ENCODE measurements at places on chromosomes 5 and 9.

DNA sequence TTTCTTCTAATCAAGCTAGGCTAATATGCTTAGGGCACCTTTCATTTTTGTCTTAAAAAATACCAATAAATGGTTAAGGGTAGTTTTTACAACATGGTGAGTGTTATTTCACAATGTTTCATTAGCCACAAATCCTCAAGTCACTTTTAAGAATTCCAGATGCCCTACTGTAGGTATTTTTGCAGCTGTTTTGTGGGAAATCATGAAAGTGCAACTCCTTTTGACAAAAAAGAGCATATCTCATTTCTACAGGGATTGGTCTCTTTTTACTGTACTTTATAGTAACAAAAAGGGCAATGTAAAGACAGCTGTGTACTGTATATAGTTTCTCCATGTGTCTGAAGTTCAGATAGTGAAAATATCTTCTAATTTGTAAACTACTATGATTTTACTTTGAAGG, 28.3 kb upstream of the GAS1 start:
- DNase-seq = no peak

DNA sequence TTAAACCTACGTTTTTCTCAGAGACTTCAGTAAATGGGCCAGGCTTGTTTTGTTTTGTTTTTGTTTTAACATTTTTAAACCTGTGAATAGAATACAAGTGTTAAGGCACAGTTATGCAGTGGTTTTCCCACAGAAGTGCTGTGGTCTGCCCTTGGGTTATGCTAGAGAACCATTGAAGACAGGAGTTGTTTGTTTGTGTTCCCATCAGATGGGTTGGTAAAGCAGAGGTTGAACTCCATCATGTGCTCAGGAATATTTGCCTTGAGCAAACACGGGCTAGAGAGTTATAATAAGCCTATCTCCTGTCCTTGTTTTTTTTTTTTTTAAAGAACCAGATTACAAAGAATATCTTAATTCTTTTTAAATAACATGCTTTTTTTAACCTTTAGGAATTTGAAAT, 28.5 kb downstream of the RHOBTB3 start:
- no peak for DNase-seq

DNA sequence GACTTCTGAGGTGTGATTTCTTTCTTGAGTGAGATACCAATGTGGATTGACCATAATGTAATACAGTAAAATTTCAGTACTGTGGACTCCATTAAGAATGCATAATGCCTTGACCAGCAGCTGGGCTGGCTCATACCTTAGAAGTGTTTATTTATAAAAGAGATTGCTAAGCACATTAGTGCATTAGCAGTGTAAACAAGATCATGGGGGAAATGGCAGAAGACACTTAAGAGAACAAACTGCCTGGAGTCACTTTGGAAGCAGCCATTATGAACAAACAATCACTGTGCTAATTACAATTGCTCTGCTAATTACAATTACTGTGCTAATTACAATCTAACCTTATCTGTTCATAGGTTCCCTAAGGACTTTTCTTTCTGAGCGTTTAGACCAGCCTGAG, 104.2 kb downstream of the TRIM32 start:
- DNase-seq = no peak

GRCh38 chr5:78336698-78337097, 23.7 kb upstream of the SCAMP1 start:
- no peak for DNase-seq

- no peak for DNase-seq
Measured at GRCh38 chr9:10661994-10662393, 49.2 kb upstream of the PTPRD start.

- DNase-seq = no peak
Measured at GRCh38 chr9:15346837-15347236, 39.8 kb upstream of the TTC39B start.

- DNase-seq = peak; percentile 91
Measured at GRCh38 chr5:84384604-84385575, at the start of gene EDIL3. TSS of gene EDIL3 (minus strand) at chr5:84384880. CDS start at chr5:84384374, 506 bp downstream.

DNA sequence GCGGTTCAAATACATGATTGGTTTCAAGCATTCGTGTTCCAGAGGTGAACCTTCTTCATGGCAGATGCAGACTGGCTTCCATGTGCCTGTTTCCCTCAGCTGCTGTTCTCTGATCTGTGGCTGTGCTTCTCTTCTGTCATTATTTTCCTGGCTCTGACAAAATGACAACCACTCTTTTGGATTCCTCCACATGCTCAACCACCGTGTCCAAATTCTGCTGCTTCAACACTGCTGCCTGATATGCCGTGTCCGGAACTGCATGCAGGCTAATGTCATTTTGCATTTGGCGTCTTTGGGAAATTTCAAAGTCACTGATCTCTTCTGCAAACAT, 368.7 kb upstream of the ZNF608 start:
- DNase-seq = no peak

GRCh38 chr5:162911873-162912272, 525.5 kb upstream of the CCNG1 start:
- DNase-seq = no peak

GRCh38 chr9:131483319-131484050, 19.2 kb upstream of the POMT1 start:
- DNase-seq = no peak

GRCh38 chr5:147690595-147690994, 91.9 kb downstream of the JAKMIP2 start:
- no peak for DNase-seq

GRCh38 chr5:170479484-170479883, 24.3 kb upstream of the KCNIP1 start:
- no peak for DNase-seq

DNA sequence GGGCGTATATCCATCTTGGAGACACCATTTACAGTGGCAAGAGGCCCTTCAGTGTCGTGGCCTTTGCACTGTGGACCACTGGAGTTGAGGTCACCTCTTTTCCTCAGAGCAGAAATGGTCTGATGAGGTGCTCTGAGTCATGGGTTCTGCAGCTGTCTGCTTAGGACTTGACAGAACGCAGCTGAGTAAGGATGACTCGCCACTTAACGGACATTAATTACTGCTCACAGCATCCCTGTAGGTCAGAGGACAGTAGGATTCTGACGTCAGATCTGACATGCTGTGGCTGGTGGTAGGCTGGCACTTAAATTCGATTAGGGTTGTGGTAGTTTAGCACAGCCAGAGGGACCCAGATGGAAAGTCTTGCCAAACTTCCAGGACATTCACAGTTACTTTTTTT, 479.4 kb downstream of the DMAC1 start:
- DNase-seq = no peak

DNA sequence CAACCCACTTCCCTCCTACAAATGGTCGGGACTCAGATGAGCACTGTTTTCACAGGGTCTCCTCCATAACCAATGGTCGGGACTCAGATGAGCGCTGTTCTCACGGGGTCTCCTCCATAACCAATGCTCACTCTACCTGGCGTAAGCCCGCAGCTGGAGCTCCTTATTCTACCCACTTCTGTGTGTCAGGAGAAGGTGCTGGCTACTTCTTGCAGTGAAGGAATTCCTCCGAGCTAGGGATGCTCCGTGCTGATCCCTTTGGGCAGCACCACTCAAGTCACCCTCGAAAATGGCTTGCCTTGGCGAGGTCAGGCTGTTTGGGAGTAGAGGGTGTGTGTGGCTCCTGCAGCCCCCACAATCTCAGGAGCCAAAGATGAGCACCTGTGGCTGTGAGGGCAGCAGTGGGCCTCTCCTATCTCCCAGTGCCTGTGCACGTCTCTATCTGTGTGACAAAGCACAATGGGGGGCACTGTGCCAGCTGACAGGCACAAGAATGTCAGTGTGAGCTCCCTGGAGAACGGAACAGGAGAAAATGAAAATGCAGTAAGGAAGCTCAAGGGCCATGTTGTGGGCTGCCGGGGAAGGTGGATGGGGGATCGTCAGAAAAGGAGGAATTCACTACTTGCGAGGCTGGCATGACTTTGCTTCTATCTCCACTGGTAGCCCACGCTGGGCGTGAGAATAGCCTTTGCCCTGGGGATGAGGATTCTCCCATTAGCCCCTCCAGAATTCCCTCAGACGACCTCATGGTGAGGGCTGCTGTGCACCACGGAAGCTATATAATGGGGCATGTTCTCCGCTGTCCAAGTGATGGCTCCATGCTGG, 3.9 kb upstream of the BTNL9 start:
- DNase-seq = no peak

GRCh38 chr9:89508951-89509615, 11.2 kb upstream of the SEMA4D start:
- no peak for DNase-seq

DNA sequence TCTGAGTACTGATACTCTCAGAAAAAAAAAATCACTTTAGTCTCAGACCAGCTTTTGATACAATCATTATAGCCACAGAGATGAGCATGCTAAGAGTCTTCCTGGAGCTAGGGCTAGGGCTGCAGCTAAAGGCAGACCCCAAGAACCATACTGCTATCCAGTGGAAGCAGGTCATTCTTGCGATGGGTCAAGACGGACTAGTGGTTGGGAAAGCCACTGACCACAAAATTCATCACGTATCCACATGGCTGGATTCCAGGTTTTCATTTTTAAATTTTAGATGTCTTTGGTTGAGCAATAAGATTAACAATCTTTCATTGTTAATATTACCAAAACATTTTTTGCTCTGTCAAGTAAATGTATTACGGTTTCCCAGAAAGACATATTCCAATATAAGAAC, 598.1 kb downstream of the DNAH5 start:
- DNase-seq = no peak

DNA sequence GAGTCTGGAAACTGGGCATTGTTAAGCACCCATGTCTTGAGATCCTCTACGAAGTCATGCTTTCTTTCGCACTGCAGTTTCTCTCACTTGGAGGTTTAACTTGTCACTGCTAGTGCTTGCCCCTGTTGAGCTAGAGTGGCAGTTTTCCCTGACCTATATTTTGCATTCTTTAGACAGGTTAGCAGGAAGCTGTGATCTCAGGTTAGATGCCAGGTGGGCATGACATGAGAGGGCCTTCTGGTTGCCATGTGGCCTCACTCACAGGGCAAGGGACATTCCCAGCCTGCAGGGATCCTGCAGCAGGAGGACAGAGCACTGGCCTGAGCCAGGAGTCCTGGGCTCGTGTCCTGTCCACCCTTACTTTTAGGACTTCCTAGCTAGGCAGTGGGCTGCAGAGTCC, 28.6 kb downstream of the SLC36A1 start:
- no peak for DNase-seq

- no peak for DNase-seq
Measured at GRCh38 chr5:158998793-158999325, 100.9 kb downstream of the EBF1 start.

GRCh38 chr5:155700333-155700732, 626.6 kb upstream of the SGCD start:
- DNase-seq = peak; percentile 9

DNA sequence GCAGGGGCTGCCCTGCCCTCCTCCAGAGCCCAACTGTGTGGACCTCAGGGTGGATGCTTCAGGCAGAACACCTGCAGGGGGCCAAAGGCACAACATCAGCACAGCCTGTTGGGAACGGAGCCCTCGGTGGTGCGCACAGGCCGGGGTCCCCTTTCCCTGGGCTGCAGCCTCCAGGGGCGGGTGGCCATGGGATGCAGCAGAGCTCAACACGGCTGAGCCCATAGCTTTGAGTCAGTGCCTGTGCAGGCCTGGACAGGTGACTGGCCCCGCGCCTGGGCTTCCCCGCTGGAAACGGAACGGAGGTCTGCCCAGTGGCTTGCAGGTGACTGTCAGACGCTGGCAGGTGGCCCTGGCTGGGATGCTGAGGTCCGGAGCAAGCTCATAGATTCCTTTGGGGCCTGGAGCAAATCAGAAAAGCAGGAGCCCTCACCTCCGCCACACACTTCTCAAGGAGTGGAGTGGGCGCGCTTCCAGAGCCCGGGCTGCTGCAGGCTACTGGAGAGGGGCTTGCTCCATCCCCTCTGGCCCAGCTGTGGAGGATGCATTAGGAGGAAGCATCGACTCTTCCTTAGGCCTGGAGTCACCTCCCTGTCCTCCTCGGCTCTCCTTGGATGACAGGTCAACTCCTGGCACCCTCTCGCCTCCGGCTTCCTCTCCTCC, 69.8 kb upstream of the RNU6ATAC start:
- no peak for DNase-seq

DNA sequence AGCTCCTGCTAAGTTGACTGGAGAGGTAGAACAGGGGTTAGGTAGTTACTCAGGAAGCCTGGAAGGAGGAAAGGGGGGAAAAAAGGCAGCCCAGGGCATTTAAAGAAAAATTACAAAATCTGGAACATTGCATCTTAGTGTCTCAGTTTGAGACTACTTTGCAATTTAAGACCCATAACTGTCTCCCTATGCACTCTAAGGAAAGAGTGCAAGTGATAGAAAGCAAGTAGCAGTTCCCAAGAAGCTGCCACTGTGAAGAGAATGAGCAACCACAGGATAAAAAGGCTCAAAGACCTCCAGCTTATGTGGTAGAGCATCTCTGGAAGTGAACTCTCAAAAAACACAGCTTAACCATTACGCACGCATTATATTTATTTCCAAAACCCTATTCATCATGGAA, 141.8 kb downstream of the SLCO4C1 start:
- DNase-seq = no peak

DNA sequence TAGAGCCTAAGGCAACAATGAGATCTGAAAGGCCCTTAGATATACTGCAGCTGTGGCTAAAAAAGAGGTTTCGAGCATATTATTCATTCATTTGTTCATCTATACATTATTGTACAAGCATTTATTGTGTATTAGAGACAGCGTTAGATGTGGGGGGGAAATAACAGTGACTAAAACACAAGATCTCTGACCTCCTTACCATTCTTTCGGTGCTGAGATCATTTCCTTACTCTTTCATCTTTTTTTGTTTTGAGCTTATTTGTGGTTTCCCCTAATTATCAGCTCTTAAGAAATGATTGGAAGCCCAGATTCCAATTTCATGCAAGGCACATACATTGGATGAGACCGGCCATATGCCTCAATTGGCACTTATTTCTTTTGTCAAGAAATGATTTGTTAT, 113.2 kb downstream of the SEC61B start:
- DNase-seq = no peak

- no peak for DNase-seq
Measured at GRCh38 chr5:64209353-64209752, 43.7 kb downstream of the RNF180 start.

DNA sequence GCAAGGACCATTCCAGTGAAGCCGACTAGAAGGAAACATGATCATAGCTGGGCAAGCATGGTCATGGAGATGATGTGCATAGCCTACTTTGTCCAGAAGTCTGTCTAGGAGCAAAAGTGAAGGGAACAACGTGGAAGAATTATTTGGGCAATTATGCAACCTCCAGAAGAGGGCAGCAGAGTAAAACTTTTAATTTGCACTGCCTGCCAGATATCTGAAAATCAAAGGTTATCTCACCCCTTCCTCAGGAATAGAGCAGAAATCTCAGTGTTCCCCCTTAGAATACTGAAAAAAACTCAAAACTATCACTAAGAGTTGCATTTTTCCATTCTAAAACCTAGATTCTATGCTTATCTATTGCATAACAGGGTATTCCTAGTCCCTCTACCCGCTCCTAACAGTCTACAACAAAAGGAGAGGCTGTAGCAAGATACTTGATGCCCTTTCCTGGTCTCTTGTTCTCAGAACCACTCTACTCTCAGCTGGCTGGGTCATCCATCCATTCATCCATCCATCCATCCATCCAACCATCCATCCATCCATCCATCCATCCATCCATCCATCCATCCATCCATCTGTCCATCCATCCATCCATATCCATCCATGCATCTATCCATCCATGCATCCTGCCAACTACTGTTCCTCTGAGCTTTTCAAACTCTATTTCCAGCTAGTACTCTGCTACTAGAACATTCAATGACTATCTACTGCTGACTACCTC, 8.4 kb upstream of the SETD9 start:
- peak; percentile 47 for DNase-seq

GRCh38 chr5:115855959-115856358, 14.2 kb downstream of the AP3S1 start:
- DNase-seq = no peak

GRCh38 chr5:2996248-2996647, 244.8 kb upstream of the IRX2 start:
- no peak for DNase-seq
